Non-pigmented ciliary epithelial cell (primary cell): ENCODE measurements at places on chromosomes 1 and 21.

- no peak for DNase-seq
Measured at GRCh38 chr1:107871687-107872395, 93.1 kb downstream of the VAV3 start.

DNA sequence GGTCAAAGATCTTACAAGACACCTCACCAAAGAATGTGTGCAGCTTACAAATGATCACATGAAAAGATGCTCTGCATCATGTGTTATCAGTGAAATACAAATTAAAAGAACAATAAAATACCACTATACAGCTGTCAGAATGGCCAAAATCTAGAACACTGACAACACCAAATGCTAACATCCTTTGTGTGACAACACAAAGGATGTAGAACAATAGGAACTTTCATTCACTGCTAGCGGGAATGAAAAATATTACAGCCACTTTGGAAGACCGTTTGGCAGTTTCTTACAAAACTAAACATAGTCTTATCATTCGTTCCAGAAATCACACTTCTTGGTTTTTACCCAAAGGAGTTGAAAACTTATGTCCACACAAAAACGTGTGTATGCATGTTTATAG lies 20.6 kb upstream of the SELP start:
- DNase-seq = no peak

- no peak for DNase-seq
Measured at GRCh38 chr1:60886793-60887331, 195.5 kb upstream of the NFIA start.

DNA sequence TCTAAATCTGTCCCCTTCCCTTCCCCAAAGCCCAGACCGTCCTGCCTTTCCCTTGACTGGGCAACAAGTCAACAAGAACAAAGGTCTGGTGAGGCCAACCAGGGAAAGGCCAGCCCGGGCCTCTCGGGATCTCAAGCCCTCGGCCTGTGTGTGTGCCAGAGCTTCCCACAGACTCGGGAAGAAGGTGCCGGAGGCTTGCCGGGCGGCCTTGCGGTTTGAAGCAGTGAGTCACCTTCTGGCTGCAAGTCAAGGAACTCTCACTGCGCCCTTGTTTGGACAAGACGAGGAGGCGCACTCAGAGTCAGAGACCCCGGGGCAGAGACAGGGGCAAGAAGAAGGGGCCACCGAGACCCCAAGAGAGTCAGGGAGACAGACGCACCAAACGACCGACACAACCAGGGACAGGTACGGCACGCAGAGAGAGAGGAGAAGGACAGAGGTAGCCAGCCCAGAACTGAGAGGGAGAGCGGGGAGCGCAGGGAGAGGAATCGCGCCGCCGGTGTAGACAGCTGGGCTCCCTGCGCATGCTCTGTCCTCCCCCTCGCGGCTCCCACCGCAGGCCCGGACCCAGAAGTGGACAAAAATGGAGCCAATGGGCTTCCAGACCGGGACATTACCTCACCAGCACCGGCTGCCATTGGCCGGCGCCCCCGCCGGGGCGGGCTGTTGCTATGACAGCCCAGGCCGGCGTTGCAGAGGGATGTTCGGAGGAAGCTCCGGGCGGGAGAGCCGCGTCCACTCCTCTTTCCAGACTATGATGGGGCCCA lies 66.6 kb upstream of the LAPTM5 start:
- DNase-seq = peak; percentile 97

GRCh38 chr1:27395441-27396195 lies 3.2 kb downstream of the GPR3 start:
- no peak for DNase-seq

- no peak for DNase-seq
Measured at GRCh38 chr1:113103048-113103447, 30.1 kb downstream of the LRIG2 start.

GRCh38 chr21:36761685-36762084 lies 62.8 kb downstream of the SIM2 start:
- DNase-seq = no peak

DNA sequence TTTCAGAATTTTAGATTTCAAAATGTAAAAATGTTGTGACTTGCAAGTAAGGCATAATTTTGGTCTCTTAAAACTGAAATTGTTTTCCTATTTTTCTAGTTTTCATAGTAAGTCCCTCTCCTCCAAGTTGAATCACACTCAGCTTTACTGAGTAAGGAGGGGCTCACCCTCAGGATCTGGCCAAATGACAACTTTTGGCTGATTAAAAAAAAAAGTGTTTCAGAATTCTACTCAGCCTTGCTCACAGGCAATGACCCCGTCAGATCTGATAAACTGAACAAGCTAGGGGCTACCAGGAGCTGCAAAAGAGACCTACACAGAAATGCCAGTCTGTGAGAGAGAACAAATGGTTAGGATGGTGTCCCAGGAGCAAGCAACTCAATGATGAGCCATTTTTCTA lies 159.8 kb downstream of the PBX1 start:
- no peak for DNase-seq

GRCh38 chr1:9202240-9202870 lies 32.2 kb upstream of the H6PD start:
- no peak for DNase-seq

GRCh38 chr1:218658269-218658668 lies 313.1 kb downstream of the TGFB2 start:
- DNase-seq = no peak

DNA sequence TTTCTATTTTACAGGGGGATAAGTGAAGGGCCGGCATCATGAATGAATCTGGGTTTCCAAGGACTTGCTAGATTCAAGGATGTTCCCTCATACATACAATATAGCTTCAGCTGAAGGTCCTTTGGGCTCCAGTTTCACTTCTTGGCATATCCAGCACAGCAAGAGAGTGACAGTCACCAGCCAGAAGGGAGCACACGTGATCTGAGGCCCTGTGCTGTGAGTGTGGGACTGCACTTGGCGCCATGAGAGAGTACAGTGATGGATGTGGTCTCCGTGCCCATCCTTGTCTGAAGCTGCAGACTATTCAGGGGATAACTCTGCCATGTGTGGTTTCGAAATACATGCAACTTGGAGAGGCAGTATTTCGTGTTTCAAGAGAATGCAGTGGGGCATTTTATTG lies 159.7 kb upstream of the DSCAM start:
- no peak for DNase-seq

DNA sequence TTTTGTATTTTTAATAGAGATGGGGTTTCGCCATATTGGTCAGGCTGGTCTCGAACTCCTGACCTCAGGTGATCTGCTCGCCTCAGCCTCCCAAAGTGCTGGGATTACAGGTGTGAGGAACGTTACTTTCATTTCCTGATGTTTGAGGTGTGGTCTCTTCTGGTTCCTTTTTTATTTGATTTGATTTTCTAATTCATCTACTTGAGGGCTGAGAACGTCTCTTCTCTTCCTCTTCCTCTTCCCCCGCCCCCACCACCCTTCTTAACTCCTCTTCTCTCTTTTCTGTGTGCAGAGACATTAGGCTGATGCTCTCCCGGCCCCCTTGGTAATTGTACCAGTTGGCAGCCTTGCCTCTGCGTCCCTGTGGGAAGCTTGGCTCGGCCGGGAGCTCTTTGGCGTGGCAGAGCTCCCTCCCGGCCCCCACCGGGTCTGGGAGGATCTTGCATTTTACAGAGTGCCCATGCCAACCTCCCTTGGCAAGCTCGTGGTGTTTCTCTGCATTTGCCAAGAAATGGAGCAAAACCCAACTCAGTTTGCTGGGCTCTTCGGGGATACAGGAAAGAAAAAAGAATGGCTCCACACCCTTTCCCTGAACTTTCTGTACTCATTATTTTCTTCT lies 19.9 kb downstream of the CRYAA start:
- DNase-seq = no peak

DNA sequence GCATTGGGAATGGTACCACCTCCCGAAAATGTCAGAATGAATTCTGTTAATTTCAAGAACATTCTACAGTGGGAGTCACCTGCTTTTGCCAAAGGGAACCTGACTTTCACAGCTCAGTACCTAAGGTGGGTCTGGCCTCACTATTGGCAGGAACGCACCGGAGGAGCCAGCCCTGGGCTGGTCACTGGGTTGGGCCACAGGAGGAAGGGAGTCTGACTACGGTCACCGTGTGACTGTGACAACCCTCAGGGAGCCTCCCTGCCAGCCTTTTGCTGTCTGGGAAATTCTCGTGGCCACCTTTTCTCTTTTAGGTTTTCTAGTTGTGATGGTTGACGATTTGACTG lies 2.2 kb downstream of the IL10RB start:
- no peak for DNase-seq

DNA sequence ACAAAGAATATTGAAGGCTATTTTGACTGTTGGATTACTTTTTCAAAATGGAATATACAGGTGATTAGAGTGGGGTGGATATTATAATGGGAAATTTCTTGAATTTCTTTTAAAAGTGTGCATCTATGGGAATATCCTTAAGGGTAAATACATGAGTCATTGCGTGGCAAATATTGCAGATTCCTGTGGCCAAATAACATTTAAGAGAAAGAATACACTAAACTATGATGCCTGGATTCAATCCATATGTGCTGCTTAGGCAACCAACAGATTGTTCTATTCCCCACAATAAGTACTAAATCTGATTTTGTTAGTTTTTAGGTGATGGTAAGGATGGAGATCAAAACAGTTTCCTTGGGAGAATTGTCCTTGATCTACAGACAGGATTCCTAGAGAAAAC lies 119.5 kb downstream of the HMCN1 start:
- peak; percentile 45 for DNase-seq

- no peak for DNase-seq
Measured at GRCh38 chr1:6222636-6223035, 13.1 kb downstream of the ICMT start.

DNA sequence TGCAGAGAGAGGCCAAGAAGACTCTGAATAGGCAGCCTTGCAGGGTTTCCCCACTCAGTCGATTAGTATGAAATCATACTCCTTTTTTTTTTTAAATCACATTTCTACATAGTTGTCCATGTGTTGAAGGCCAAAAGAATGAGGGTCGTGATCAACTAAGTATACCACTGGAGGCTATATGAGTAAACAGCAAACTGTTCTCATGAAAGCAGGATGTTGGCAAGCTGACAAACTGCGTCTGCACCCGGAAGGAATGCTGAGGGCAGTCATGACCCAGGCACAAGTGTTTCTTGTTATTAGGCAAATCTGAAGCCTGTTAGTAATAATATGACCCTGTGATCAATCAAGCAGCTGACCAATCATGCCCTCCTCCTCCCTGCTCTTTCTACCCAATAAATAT lies 213.2 kb downstream of the USH2A start:
- DNase-seq = no peak

GRCh38 chr1:11484321-11484655 lies 5.3 kb downstream of the DISP3 start:
- DNase-seq = no peak

GRCh38 chr1:36871146-36871971 lies 163.0 kb downstream of the GRIK3 start:
- DNase-seq = no peak

DNA sequence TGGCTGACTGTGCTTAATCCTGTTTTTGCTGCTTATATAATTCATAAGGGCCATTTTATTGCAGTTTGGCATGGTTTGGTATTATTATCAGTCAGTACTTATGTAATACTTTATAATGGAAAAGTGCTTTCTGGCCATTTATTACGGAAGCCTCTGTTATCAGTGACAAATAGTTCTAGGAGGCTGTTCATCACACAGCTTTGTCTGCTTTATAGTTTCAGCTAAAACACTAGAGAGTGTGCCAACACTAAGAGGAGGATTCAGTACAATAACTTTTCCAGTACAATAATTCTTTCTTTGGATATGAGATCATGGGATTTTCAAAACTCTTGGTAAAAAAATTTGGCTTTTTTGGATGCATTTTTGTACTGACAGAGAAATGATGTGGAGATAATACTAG lies 102.9 kb upstream of the PTGFR start:
- no peak for DNase-seq

GRCh38 chr1:81406292-81406999 lies 394.3 kb upstream of the ADGRL2 start:
- no peak for DNase-seq

GRCh38 chr21:26837539-26837938 lies 7.7 kb downstream of the ADAMTS1 start:
- no peak for DNase-seq

DNA sequence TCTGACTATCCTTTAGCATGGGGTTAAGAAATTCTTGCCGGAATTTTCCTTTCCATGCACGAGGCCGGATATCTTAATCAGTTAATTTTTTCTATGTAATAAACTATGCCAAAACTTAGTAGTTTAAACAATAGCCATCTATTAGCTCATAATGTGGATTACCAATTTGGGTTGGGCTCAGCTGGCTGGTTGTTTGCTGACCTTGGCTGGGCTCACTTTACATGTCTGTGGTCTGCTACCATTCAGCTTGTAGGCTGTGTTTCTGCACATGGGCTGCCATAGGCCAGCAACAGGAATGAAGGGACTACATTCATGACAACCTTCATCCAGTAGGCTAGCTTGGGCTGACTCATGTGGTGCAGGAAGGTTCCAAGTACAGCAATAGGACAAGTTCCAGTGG lies 56.0 kb upstream of the NTPCR start:
- DNase-seq = no peak

DNA sequence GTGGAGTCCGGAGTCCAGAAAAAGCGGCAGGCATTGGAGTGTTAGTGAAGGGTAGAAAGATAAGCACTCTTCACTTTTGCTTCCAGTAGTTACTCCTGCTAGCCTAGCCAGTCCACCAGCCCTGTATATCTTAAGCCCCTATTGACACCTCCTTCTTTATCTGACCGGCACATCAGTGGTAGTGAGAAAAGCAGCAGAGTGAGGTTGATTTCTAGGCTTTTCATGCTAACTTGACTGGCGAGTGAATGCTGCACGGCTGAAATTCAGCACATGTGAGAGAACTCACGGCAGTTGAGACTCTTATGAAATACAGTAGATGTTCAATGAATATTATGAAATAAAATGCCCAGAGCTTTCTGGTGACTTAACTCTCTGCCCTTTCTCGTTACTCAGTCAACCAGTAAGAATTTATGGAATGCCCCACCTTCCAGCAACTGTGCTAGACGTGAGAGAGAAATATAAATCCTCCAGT lies 128.2 kb downstream of the CACHD1 start:
- DNase-seq = peak; percentile 60
